ENCODE measurements at places on chromosomes 5 and 9.

- no peak for DNase-seq
Measured at GRCh38 chr5:79577693-79578092, 34.5 kb upstream of the TENT2 start.

GRCh38 chr9:100229561-100229960 lies 123.2 kb downstream of the TEX10 start:
- DNase-seq: no peak

DNA sequence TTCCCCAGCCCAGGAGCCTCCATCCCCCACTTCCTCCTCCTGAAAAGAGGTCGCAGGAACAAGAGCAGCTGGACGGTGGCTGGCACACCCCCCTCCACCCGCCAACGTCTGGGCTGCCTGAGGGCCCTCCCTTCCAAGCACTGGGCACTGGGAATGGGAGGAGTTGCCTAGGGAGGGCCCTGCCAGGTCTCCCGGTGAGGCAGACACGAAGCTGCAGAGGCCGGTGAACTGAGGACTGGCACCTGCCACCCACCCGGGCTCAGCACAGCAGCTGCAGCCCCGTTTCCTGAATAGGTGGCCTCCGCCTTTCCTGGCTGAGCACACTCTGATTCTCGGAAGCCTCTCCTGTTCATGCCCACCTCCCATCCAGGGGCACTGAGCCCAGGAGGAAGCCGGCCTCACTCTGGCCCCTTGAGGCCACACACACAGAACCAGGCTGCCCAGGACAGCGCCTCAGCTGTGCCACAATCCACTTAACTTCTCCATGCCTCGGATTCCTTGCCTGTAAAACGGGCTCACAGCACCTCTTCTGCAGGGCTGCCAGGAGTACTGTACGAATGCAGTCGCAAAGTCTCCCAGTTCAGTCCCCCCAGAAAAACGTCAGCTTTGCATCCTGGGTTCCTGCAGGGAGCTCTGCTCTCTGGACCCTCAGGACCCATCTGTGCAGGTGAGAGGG lies 1.3 kb downstream of the NPDC1 start:
- no peak for DNase-seq

GRCh38 chr5:138240650-138241385 lies 27.7 kb upstream of the CDC23 start:
- DNase-seq: no peak

- DNase-seq: no peak
Measured at GRCh38 chr9:95085036-95085770, 232.3 kb downstream of the FANCC start.

DNA sequence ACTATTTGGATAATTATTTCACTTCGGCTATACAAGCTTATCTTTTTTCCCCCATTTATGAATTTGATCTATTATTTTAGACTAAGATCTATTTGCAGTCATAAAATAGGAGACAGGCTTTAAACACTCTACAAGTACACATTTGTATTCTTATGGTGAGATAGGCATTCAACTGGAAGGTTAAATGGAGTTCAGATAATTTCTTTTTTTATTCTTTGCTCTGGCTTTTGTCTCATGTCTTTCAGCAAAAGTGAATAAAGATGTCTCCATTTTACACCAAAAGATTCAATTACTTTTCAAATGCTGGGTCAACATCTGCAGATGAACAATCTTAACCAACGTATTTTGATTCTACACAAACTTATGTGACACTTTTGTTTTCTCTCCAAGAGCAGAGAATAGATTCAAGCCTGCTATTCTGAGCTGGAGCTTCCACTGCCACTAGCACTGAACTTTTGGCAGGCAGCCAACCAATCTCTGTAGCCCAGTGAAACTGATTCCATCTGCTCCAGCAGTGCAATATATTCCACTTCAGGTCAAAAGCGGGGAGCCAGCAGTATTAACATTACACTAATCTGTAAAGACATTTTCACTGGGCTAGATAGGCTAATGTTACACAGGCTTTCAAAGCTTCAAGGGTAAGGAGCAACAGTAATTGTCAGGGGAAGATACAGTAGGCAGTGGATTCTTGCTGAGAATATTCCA lies 452.0 kb upstream of the ZNF608 start:
- DNase-seq: no peak

- no peak for DNase-seq
Measured at GRCh38 chr5:75331095-75332090, 5.6 kb upstream of the HMGCR start.

DNA sequence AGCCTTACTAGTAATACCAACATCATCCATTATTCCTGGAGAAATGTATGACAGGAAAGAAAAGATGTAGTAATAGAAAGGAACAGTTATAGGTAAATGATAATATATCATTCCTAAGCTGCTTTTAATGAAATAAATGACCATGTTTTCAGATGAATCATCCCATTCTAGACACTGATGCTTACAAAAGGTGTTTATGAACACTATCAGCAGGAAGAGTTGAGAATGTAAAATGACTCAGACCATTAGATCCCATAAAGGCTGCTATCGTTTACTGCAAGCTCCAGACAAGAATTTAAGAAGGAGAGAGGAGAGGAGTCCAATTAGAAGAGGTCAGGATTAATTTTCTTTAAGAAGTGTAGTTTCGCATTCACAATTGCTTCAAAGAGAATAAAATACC lies 1033.5 kb downstream of the EFNA5 start:
- DNase-seq: no peak

DNA sequence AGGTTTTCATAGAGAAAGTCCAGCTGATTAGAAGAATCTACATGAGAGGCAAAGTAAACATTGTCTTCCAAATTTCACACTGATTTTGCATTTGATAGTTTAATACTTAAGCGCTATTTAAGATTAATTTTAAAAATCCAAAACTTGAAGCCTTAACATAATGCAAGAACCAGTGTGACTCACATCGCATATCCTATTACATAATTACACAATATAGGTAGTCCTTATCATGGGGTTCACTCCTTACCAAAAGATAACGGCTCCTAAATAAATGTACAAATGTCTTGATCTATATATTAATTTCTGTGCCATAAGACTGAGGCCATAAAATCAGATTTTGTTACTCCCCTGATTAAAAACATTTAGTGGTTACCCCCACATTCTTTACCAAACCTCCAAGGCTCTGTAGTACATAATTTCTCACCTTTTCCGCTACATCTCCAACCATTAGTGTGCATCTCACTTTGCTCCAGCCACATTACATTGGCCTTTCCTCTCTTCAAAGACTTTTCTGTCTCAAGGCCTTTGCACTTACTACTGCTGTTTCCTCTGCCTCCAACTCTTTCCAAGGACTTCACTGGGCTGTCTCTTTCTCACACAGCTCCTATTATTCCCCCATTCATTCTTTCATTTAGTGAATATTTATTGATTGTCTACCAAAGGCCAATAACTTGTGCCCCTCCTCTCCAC lies 1.0 kb downstream of the RIOK2 start:
- DNase-seq: no peak
